Fibroblast of lung (primary cell): ENCODE measurements at places on chromosomes 7 and 10. TPM values are rescaled to one million over a fixed set of nuclear protein-coding genes. Genes with fewer than 3 reads are reported as not detected.

Gene ZNF735
- not detected in 2 replicates for total RNA-seq

Gene LRMDA
- total RNA-seq: 1.0 and 2.0 TPM in 2 replicates

DNA sequence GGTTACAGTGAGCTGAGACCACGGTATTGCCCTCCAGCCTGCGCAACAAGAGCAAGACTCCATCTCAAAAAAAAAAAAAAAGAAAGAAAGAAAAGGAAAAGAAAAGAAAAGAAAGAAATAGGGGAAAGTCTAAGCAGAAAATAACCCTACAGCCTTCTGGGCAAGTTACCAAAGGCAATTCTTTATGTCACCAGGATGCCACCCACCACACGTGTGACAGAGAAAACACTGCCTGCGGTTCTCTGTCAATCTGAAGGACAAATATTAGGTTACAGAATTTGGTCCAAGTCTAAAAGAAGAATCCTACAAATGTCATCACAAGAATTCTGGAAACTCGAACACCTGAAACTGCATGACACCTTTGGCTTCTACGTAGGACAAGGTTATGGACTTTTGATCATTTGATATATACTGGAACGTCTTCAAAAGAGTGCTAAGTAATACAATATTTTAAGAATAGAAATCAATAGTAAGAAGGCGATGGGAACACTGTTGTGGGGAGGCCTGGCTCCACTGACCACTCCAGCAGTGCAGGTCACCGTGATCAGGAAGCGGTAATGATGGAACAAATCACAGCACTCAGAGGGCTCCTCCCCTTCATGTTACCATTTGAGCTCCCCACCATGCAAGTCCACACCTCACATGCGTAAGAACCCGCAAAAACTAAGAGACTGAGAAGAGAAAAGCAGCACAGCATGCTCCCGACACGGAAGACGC lies 75.8 kb downstream of the MAD1L1 start:
- DNase-seq: no peak

Gene OR13A1
- total RNA-seq: not detected in 2 replicates
